ENCODE measurements at places on chromosomes 11 and 22.

DNA sequence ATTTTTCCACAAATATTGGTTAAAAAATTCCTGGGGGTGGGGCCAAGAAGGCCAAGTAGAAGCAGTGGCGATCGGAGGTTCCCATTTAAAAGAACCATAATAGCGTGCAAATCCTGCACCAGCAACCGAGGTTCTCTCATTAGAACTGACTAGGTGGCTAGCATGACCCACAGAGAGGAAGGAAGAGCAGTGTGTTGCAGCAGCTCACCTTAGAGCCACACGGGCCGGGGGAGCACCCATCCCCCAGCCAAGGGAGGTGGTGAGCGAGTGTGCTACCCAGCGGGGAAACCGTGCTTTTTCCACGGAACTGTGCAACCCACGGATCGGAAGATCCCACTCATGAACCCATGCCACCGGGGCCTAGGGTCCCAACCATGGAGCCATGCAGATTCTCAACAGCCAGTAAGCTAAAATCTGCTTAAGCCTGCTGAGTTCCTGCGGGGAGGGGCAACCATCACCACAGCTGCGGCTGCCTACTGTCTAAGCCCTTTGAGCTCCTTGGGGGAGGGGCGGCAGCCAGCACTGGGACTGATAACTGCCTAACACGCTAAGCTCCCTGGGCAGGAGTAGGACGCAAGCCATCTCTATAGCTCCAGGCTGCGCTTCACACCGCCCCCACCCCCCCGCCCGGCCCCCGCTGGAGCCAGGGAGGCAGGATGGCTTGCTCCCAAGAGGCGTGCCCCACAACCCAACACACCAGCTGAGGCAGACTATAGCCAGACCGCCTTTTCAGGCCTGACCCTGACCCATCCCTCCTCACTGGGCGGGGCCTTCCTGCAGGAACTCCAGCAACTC, 21.0 kb upstream of the HTATIP2 start:
- H3K27ac ChIP-seq = no peak overlapping the region
- no peak overlapping the region for H3K4me3 ChIP-seq
- no peaks in the 10 kb centered on the region for H3K4me1 ChIP-seq
- H3K27me3 ChIP-seq = peaks cover 18% of the 10 kb centered on the region

- H3K4me1 ChIP-seq = no peaks in the 10 kb centered on the region
- no peak for DNase-seq
- H3K36me3 ChIP-seq = no peaks in the 10 kb centered on the region
Measured at GRCh38 chr11:97237151-97237550, 847.3 kb downstream of the JRKL start.

- DNase-seq = no peak
- no peaks in the 10 kb centered on the region for H3K36me3 ChIP-seq
- no peaks in the 10 kb centered on the region for H3K4me1 ChIP-seq
- H3K27me3 ChIP-seq = no peaks in the 10 kb centered on the region
- H3K4me3 ChIP-seq = no peak overlapping the region
Measured at GRCh38 chr11:103929170-103929903, 107.1 kb upstream of the DDI1 start.

DNA sequence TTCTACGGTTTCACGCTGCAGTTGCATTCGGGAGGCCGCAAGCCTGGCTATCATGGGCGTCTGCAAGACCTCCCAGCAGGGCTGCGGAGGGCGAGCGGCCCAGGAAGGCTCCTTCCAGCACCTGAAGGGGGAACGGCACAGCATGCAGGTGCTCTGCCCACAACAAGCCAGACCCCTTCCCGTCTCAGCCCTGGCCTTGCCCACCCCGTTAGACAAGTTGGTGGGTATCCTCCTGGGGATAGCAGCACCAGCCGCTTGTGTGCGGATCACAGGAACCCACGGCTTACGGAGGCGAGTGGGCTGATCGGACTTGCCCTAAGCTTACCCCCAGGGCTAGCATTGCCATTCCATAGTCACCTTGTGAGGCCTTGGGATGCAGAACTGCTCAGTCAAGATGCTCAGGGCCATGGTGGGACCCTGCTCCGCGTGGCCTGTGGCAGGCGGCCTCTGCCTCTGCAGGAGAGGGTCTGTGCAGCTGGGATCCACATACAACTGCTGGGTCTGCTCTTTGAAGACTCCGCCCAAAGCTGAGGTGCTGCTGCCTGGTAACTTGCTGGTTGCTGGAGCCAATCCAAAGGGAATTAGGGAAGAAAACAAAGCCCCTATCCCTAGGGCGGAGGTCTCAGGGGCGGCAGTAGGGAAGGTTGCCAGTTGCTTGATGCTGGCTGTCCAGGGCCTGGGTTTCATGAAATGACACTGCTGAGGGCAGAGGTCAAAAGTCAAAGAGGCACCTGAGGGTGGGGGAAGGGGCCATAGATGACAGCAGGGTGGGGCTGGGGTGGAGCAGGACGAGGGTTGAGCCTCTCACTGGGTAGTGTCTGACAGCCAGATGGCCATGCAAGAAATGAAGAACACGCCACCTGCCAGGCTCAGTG, 1.4 kb upstream of the OSBPL5 start:
- no peak for DNase-seq
- no peak overlapping the region for H3K4me3 ChIP-seq
- H3K27ac ChIP-seq = no peak overlapping the region
- no peaks in the 10 kb centered on the region for H3K36me3 ChIP-seq
- H3K27me3 ChIP-seq = peaks cover 52% of the 10 kb centered on the region

DNA sequence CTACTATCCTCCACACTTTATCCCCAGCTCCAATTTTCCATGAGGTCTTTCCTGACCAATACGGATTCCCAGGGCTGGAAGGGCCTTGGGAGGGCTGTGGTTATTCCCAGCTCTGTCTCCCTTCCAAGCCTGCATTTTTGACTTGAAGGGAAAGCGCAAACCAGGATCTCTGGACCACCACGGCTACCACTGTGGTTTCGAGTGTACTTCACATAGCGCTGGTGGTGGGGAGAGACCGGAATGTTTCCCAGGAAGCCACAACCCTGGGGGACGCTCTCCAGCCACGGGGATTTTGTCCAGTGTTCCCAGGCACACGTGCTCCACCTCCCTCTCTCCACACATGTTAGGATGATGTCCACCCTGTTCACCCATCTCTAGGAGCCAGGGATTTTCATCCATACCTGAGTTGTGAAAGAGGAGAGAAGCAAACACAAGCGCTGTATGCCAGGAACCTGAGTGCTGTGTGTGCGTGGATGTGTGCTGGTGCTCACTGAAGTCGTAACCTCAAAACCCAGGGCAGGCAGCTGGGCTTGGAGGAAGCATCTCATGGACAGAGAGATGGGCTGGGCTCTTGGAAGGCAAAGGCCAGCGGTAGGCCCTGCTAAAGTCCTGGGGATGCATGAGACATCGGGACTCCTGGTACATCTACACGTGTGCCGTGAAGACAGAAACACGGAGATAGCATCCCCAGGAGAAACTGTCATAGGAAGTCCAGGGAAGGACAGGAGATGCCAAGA, 1.3 kb upstream of the NPTXR start:
- peaks cover 3% of the 10 kb centered on the region for H3K4me1 ChIP-seq
- no peaks in the 10 kb centered on the region for H3K36me3 ChIP-seq
- no peak overlapping the region for H3K4me3 ChIP-seq
- no peak overlapping the region for H3K27ac ChIP-seq
- H3K27me3 ChIP-seq = peaks cover 64% of the 10 kb centered on the region

Measured in keratinocyte (primary cell).